T-helper 2 cell (primary cell): ENCODE measurements at places on chromosomes 7 and 10.

DNA sequence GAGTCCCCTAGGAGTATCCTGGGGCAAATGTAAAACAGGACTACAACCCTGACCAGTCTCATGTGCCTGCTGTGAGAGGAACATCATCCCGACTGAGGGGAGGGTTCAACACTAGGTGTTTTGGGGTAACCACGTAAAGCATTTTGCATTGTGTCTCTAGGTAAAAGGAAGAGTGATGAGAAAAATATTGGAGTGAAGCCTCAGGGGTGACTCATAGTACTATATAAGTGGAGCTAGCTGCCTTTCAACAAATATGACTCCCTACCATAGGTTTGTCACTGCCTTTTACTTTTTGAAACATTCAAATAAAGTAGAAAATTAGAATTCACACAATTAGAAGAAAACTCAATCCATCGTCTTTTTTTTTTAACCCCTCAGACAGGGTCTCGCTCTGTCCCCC lies 2.6 kb upstream of the CAMK2G start:
- no peak for DNase-seq

DNA sequence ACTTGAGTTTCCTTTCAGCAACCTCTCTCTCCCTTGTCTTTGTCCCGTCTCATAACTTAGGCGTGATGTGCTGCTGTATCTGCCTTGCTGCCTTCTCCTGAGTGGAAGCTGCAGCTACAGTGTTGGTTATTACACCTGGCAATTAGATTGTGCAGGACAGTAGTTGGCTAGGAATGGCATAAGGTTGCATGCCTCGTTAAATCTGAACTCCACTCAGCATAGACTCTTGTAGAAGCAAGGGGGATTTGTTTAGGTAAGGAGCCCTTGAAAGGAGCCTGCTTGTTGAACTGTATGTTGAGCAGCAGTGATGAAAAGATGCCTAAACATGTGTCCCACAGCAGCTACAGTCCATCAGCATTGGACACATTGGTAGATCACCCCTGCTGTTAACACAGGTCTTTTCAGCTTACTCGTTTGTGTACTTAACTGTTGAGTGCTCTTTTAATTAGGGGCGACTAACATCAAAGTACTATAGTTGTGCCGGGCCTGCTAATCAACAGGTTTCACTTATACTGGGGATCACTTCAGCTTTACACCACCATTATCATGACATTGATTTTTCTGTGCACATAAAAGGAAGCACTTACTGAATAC lies 225.0 kb downstream of the AUTS2 start:
- no peak for DNase-seq

- DNase-seq: no peak
Observed at GRCh38 chr7:38448054-38448453, 174.6 kb upstream of the TARP start.

GRCh38 chr10:96038476-96039387 lies 4.7 kb upstream of the CCNJ start:
- no peak for DNase-seq

GRCh38 chr7:140084972-140085371 lies 22.2 kb upstream of the PARP12 start:
- peak; percentile 18 for DNase-seq

DNA sequence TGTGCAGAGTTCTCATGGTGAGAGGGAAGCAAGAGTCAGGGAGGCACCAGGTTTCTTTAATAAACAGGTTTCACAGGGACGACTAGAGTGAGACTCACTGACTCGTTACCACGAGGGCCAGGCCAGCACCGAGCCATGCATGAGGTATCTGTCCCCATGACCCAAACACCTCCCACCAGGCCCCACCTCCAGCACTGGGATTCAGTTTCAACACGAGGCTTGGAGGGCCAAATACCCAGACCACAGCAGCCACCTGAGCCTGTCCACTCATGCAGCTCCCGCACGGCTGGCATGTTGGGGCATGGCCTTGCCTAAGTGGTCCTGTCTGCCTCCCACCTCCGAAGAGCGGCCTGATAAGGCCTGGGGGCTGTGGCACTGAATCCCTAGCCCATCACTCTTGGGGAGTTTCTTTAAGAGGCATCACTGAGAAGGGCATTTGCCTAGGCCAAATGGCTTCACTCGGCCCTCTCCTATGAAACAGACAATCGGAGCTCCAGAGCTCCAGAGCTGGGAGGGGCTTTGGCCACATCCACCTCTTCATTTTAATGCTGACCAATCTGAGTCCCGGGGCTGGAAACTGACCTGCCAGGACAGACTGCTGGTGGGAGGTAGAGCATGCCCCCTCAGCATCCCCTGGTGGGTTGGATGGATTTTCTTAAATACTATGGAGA lies 157.8 kb downstream of the DNAJB6 start:
- no peak for DNase-seq

GRCh38 chr7:77757589-77757988 lies 40.6 kb downstream of the TMEM60 start:
- DNase-seq: peak; percentile 5

DNA sequence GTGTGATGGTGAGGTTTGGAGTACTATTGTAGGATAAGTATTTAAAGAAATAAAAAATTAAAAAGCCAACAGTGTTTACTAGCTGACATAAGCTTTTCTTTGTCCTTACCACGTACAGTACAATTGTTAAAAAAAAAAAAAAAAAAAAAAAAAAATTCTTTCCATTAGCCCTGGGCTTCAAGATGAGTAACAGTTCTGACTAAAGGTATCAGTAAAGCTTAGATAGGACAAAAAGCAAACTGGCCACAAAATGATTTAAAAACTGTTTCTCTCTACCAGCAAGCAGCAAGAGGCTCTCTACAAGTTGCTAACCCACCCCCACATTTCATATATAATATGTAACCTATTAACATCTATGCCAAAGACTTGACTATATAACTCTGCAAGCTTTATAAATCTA lies 17.5 kb downstream of the HYCC1 start:
- DNase-seq: peak; percentile 31

DNA sequence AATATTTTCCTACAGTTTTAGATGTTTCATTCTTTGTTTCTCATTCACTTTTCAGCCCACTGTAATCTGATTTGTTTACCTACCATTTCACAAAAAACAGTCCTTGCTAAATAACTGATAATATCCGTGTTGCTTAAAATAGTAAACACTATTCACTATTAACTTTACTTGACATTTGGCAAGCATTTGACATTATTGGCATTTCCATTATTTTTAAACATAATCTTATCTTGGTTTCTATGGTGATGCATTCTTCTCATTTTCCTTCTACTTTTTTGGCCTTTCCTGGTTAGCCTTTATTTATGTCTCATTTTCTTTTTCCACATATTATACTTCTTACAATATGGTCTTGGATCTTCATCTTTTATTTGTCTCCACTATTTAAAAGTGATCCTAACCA lies 715.3 kb downstream of the DNAJB9 start:
- no peak for DNase-seq

GRCh38 chr10:30422981-30423654 lies 10.9 kb upstream of the MAP3K8 start:
- no peak for DNase-seq

DNA sequence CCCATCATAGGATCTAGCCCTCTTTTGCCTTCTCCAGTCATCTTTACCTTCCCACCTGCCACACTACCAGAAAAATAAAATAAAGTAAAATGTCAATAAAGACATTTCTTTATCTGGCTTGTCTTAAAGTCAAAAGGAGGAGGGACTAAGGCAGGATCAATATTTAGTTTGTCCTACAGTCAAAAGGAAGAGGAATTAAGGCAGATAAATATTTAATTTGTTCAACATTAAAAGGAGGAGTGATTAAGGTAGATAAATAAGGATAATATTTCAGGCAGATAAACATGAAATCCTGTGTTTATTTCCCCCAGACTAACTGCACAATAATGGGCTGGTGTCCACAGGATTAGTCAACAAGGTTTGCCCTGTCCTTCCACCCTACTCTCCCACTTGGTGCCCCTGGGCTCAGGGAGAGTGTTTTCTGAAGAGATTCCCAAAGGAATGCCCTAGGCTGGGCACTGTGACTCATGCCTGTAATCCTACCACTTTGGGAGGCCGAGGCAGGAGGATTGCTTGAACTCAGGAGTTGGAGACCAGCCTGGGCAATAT lies 18.3 kb upstream of the MSMB start:
- DNase-seq: no peak

DNA sequence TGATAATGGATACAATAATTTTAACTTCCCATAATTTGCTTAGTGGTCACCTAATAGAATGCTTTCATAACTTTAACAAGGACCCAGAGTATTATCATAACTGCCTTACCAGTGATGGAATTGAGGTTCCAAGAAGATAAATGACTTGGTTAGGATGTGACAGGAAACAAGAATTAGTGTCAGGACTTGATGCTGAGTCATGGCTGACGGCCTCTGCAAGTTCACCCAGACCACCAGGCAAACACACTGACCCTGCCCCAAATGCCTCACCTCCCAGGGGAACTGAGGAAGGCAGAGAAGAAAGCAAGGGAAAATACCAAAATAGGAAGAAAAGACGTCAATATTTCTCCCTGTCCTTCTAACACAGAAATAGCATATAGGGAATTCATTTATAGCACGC lies 636.3 kb downstream of the PARD3 start:
- DNase-seq: no peak
